Prostate gland (tissue), 2 donors: ENCODE measurements at places on chromosomes 4 and X.

GRCh38 chrX:150698981-150699380 lies 5.8 kb downstream of the MTMR1 start:
- no peak for DNase-seq

- no peak for DNase-seq
Observed at GRCh38 chrX:18031726-18032375, 170.8 kb upstream of the RAI2 start.

GRCh38 chrX:30627818-30628652 lies 25.2 kb upstream of the GK start:
- no peak for DNase-seq

DNA sequence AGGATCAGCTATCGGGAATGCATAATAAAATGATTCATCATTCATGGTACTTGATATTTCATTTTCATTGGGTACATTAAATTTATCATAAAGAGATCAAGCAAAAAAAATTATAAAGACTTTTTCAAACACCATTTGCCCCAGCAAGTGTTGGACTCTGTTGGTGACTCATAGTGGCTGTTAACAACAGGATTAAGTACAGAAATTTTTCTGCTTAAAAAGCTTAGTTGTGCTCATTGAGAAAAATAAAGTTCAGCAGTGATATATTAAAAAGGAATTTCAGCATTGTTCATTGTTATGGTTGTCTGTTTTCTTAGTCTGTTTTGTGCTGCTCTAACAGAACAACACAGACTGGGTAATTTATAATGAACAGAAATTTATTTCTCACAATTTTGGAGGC lies 86.2 kb upstream of the PCDH10 start:
- DNase-seq = no peak

DNA sequence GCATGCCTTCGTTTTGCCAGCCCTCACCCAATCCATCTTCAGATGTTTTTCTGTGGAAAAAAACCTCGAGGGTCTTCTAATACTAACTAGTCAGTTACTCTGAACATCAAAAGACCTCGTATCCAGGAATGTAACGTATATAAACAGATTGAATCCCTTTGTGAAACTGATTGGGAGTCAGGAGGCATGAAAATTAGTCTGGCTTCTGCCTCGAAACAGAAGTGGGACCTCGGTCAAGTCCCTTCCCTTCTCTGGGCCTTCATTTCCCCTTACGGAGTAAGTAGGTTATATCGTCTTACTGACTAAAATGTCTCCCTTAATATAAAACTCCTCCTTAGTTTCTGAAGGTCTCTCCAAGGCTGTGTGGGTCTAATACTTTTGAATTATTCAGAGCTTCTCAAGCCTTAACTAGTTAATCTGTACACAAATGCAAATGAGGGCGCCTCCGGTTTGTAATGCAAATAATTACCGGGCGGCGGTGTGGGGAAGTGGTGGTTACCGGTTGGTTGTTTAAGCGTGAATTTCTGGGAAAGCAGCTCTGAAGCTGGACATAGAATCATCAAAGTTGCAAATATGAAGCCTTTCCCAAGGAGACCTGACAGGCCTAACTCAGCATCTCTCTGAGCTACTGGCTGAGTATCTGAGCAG lies 11.4 kb upstream of the NKRF start:
- DNase-seq = no peak

DNA sequence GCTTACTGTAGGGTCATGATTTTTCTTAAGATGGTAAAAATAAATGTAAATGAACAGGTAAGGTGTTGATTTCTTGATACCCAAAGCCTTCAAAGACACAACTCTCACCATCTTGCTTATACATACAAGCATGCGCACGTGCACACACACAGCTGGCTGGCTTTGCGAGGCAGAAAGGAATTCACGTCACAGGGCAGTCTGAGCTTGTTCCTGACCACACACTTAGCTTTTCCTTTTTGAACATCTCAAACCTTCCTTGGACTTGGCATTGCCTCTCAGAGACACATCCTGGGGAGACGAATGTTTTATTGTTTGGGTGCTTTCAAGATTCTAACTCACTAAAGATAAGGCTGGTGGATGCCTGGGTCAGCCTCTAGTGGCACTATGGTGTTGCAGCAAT lies 175.0 kb downstream of the NHS start:
- no peak for DNase-seq

DNA sequence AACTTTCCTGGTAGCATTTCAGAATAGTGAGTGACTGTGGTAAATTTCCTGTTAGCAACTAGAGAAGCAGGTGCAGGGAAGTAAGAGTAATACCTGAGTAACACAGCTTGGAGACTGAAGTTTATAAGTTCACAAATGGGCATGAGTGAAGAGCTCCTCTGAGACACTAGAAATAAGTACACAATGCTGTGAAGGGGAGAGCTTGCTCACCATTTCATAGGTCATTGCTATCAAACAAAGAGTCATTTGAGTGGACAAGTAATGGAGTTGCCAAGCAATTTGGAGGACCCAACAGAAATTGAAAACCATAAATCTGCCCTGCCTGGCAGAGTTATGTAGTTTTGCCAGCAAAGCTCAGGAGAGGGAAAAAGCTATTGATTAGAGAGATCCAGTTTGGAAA lies 523.6 kb downstream of the TRAM1L1 start:
- no peak for DNase-seq

- DNase-seq = no peak
Observed at GRCh38 chrX:108875548-108875947, 139.2 kb upstream of the IRS4 start.

GRCh38 chrX:130893356-130894085 lies 9.5 kb downstream of the ENOX2 start:
- DNase-seq = no peak

- DNase-seq = no peak
Observed at GRCh38 chrX:153488231-153488914, 6.4 kb upstream of the BGN start.

DNA sequence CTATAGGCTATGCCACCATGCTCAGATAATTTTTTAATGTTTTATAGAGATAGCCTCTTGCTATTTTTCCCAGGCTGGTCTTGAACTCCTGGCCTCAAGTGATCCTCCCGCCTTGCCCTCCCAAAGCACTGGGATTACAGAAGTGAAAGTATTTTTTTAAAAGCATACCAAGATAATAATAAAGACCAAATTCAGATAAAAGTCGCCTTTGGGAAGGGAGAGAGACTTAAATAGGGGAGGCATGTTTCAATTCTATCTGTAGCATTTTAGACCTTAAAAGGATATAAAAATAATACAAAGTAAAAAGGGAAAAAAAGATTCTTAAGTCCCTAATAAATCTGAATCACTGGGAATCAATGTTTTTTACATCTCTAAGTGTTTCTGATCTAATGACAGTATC lies 108.9 kb downstream of the AFAP1 start:
- no peak for DNase-seq

- DNase-seq = no peak
Observed at GRCh38 chrX:41982953-41983352, 59.6 kb upstream of the CASK start.

- DNase-seq = no peak
Observed at GRCh38 chr4:80613470-80613869, 277.9 kb downstream of the CFAP299 start.

- no peak for DNase-seq
Observed at GRCh38 chr4:155017426-155017825, 191.0 kb upstream of the NPY2R start.

- DNase-seq = peak; percentile 22
Observed at GRCh38 chrX:100731441-100732281, at the start of gene SYTL4. SYTL4 (minus strand) TSS chrX:100732121; CDS start chrX:100702037, 30,084 bp downstream.

DNA sequence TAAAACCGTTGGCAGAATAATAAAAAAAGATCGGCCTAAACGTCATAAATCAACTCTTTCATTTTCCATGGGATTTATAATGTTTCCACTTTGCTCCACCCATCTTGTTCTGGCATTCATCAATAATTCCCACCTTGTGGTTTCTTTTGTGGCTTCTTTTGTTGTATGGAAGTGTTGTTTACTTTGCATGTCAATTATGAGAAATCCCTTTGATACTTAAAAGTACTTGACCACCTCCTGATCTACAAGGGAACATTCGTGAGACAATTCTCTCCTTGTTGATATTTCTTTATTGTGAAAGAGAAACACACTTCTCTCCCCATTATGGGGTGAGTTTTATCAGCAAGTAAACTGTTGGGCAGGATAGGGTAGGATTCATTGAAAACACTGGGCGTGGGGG lies 2.8 kb downstream of the AMELX start:
- no peak for DNase-seq

- DNase-seq = no peak
Observed at GRCh38 chr4:171846232-171846631, 33.0 kb downstream of the GALNTL6 start.

DNA sequence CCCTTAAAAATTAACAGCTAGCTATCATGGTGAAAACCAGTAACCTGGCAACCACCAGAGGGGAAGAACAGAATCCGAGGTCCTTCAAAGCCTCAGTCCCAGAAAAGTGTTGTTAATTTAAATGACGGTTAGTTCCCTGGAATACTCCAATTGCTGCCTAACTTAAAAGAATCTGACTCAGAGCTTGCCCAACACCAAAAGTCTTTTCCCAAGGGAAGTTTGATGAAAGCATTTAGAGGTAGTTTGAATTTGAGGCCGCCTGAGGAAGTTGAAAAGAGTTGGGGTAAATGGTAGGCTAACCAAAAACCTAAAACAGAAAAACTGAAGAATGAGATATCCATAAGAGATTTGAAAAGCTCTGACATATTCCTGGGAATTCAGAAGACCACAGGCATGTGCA lies 46.6 kb downstream of the IL13RA2 start:
- DNase-seq = no peak

- no peak for DNase-seq
Observed at GRCh38 chr4:80422727-80423404, 87.3 kb downstream of the CFAP299 start.

DNA sequence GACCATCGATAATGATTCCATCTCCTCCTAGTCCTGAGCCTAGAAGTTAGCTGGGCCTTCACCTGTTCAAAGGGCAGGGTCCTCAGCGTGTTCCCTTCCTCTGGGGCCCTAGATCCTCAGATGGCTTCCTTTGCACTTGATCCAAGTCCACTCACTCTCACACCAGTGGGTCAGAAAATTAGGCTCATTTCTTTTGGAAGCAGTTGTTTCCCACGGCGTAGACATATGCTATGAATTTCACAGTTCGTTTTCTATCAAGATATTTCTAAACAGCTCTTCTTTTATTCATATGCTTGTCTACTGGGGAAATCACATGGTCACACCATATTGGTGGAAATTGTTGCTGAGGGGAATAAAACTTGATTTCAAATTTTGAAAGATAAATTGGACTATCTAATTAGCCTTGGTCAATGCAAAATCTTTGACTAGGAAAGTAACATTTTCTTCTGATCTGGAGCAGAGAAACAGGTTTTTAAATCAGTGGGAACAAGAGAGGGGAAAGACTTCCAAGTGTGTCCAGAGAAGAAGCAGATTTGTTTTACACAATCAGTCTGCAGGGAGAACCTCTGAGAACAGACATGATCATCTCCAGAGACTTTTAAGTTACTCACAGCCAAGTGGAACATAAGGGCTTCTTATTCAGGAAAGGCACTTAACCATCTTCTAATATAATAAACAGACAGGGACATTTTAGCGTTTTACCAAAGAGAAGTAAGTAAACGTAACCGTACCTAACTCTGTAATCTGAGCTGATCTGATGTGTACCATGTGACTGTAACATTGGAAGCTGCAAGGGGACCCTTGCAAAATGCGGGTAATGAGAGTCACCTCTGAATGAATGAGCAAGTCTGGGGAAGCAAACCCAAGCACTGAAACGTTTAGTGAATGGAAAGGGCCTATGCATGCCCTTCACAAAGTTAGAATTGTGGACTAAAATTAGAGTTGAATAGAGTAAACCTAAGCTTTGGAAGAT lies 455.7 kb upstream of the FAT1 start:
- DNase-seq = no peak

- DNase-seq = no peak
Observed at GRCh38 chr4:102390438-102390837, 45.2 kb upstream of the SLC39A8 start.

GRCh38 chrX:85980286-85980685 lies 67.1 kb downstream of the CHM start:
- no peak for DNase-seq

GRCh38 chrX:129534816-129535578 lies 5.1 kb upstream of the OCRL start:
- DNase-seq = no peak

- no peak for DNase-seq
Observed at GRCh38 chr4:155703486-155704247, 37.0 kb downstream of the GUCY1A1 start.

DNA sequence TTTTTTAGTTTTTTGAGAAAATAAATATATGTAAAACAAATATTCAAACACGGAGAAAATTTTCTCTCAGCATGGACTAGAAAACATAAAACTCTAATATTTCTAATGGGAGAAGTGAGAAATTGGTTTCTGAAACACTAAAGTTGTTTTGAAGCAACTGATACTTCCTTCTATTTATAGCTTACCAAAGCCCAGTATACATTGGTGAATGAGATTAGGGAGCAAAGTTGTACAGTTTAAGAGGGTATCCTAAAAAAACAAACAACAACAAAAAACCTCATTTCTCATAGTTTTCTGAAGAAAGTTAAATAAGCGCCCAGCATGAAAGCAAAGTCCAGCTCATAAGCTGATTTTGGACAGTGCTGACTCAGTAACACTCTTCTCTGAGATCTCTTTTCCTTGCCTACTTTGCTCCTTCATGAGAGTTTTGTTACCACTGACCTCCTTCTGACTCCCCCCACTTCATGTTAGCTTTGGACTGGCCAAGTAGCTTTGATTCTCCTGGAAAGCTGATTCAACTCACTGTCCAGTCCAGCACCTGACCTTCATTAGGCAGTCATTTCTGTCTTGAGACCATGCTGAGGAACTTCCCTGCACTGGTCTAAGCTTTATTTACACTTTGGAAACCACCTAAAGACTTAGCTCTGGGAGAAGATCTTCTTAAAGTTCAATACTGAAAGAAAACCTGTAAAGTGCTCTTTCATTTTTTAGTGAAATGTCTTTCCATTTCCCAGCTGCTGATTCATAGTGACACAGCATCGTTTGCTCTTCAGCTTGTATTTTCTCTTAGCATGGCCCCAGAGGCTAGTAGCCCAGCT lies 21.8 kb upstream of the P2RY10 start:
- DNase-seq = no peak

DNA sequence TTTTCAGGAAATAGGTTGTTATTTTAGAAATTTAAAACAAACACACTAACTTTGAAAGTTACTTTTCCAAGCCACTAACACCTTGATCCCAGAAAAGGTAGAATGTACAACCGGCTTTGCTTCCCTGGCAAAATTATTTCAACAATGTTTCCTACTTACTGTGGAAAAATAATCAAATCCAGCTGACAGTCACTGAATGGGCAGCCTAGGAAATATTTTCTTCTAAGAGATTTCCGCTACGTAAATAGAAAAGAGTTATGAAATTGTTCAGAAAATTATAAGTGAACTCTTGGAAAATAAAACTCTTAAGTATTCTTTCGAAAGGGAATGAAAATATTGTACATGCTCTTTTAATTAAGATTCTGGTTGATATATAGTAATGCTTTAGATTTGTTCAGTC lies 195.7 kb downstream of the GASK1B start:
- no peak for DNase-seq
